ENCODE measurements at places on chromosomes 1 and 21. TPM values are rescaled to one million over a fixed set of nuclear protein-coding genes. Genes with fewer than 3 reads are reported as not detected.

- DNase-seq, result no peak
Measured at GRCh38 chr1:39294531-39294930, 90.0 kb downstream of the MACF1 start.

DNA sequence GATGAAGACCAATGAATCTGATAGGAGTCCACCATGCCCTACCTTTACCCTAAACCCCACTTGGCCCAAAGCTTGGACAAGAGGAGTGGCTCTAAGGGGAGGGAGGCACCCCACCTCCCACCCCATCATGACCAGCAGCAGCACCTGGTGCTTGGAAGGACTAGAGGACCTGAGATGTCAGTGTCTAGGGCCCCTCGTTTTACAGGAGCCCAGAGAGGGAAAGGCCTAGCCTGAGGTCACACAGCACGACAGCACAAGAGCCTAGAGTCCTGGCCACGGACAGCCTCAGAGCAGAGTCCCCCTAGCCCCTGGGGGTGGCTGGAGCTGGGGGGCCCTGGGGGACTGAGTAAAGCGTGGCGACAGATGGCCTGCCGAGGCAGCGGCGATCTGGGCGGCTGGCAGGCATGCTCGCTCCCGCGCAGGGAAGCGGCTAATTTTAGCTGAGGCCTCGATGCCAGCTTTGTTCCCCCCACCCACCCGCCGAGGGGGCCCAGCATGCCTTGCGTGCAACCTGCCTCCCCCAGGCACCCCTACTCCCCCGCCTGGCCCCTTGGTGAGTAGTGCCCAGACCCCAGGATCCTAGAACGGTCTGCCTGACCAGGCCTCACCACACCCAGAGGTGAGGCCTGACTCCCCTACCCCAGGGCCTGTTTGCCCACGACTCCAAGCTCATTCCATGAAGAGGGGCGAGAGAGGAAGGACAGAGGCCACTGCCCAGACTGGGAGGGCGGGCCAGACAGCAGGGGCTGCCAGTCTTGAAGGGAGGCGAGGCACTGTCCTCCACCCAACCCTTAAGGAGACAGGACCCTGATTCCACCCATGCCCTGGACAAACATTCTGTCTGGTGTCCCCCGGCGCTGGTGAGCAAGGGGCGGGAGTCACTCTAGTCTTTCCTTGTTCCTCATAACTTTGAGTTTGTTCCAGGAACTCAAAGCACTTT, 39.0 kb downstream of the AHDC1 start:
- DNase-seq, result no peak

DNA sequence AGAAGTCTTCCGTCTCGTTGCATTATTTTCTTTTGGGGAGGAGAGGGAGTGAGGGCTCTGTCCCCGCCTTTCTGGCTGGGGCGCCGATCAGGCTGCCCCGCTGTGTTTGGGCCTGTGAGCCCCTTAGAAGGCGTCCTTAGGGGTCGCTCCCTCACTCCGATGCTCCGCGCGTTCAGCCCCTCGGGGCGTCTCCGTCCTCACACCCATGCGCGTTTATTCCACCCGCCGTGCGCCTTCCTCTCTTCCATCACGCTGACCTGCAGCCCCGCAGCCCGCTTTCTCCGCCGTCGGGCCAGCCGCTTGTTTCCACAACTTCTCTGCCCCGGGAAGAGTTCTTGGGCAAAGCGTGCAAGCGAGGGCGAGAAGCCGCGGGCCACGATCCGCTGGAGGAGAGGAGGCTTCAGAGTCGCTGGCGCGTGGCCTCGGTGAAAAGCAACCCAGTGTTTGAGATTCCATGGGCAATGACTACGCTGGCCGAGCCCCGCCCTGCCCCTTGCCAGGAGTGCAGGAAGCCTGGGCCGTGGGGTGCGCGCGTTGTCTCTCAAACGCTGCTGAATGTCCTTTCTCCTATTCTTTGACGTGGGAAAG, 27.7 kb downstream of the TRIM11 start:
- DNase-seq, result no peak

GRCh38 chr1:158961178-158961577, 29.8 kb downstream of the PYHIN1 start:
- DNase-seq, result no peak

- DNase-seq, result no peak
Measured at GRCh38 chr1:208065862-208066261, 154.9 kb upstream of the CD34 start.

DNA sequence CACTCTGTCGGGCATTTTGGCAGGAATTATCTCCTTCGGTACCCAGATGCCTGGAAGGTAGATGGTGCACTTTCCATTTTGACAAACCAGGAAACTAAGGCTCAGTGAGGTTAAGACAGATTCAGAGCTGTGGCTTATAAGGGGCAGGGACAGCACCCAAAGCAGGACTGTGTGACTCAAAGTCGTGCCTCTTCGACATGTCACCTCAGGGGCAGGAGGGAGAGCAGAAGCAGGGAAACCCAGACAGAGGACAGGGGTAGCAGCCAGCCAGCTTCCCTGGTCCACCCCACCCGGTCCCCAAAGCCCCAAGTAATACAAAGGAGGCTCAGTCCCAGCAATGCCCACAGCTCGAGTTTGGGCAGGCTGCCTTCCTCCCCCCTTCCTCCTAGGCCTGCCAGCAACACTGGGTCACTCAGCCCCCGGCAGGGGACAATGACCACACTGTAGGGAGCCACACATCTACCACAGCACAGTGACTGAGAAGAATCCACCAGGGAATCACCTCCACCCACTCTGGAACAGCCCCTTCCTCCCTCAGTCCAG, 2.5 kb downstream of the RHOC start:
- DNase-seq, result no peak

GRCh38 chr1:40646315-40646714, 19.2 kb downstream of the RIMS3 start:
- no peak for DNase-seq

GRCh38 chr1:89974256-89974655, 20.7 kb upstream of the ZNF326 start:
- no peak for DNase-seq

GRCh38 chr1:169834869-169835268, 40.2 kb upstream of the METTL18 start:
- no peak for DNase-seq

GRCh38 chr1:56390232-56390867, 189.0 kb downstream of the PLPP3 start:
- DNase-seq, result no peak

DNA sequence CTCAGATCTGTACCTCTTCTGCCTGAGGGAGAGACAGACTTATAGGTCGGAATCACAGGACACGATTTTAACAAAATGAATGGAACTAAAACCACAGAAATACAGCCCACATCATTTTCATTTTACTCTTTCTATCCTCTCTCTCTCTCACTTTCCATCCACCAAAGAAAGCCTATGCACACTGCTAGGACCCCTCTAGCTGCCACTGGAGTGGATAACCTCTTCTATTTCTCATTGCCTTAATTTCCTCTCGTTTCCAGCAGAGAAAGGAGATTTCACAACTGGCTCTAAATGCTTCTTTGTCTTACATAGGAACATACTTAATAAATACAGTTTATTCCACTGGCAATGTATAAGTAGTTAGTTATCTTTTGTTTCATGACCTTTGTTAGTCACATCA, 867.8 kb upstream of the ADGRL4 start:
- no peak for DNase-seq

DNA sequence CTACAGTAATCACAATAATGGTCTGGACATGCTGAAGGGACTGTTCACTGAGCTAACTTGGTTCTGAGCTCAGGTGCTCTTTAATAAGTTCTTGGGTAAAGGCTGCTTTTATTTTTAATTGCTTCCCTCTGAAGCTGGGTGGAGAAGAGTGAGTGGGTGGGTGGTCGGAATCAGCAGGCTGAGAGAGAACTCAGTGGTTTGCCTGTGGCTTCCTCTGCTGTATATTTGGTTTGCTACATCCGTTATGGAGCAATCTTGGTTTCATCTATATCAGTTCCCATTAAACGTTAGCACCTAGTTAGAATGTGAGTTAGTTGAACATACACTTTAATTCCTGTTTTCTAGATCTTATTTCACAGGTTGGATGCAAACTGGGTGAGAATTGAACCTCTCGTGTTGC, 23.3 kb downstream of the CNIH4 start:
- DNase-seq, result peak; percentile 62

GRCh38 chr1:211155040-211155439, 21.1 kb upstream of the KCNH1 start:
- DNase-seq, result no peak

DNA sequence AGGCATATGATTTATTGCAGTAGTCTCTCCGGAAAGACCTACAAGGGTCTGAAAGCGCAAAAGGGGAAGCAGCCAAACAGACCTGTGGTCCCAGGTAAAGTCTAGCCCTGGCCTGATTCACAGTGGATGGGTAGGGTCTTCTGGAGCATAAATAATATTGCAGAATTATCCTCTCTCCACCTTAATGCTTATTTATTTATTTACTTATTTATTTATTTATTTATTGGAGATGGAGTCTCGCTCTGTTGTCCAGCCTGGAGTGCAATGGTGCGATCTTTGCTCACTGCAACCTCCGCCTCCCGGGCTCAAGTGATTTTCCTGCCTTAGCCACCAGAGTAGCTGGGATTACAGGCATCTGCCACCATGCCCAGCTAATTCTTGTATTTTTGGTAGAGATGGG, 11.8 kb upstream of the KLHDC8A start:
- DNase-seq, result no peak

DNA sequence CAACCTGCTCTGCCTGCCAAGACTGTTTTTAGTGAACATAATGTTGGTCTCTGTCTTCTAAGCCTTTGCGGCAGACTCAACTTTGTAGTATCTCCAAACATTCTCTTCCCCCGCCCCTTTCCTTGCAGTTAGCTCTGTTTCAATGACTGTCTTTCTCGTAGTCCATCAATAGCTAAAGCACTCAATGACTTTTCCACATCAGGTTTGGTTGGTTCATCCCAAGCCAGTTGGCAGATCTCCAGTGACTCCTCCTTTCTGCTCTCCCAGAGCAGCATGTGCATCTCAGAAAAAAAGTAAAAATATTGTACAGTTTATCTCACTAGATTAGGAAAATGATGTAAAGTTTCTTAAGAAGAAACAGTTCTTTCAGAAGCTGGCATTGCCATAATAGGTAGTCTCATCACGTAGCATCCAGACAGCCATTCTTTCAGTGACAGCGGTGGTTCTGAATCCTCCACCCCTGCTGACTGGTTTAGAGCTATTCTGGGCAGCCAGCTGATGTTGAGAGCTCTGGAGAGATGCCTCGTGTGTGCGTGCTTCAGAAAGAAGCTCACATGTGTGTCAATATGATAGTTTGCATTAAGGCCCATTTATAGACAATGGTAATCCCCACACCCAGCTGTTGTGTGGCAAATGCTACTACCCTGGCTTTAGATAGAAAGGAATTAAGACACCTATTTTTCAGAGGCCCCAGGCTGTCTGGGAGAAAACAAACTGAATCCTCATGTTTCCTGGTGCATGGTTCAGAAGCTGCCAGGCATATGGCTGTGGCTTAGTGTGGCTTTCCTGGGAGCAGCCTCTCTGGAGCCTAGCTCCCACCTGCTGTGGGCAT, 53.2 kb downstream of the CNN3 start:
- no peak for DNase-seq

DNA sequence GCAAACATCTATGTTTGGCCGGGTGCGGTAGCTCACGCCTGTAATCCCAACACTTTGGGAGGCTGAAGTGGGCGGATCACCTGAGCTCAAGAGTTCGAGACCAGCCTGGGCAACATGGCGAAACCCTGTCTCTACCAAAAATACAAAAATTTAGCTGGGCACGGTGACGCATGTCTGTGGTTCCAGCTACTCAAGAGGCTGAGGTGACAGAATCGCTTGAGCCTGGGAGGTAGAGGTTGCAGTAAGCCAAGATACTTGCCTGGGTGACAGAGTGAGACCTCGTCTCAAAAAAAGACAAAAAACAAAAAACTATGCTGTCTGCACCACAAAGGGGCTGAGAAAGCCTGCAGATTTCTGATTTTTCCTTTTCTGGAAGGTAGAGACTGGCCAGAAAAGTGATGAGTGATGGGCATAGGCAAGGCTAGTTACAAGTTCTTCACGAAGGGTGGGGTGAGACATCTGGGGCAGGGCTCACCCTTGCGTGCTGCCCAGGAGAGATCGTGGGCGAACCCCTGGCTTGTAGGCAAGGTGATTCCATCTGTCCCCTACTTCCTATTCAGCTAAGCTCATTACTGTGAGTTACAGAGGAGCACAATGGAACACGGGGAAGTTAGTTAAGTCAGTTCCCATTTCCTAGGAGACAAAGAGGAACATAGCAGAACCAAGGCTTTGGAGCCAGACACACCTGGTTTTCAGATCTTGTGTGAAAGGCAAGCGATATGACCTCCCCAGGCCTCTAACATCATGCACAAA, 3.2 kb downstream of the SLC2A1 start:
- no peak for DNase-seq

- DNase-seq, result no peak
Measured at GRCh38 chr1:53398091-53398490, 61.1 kb upstream of the DMRTB1 start.

DNA sequence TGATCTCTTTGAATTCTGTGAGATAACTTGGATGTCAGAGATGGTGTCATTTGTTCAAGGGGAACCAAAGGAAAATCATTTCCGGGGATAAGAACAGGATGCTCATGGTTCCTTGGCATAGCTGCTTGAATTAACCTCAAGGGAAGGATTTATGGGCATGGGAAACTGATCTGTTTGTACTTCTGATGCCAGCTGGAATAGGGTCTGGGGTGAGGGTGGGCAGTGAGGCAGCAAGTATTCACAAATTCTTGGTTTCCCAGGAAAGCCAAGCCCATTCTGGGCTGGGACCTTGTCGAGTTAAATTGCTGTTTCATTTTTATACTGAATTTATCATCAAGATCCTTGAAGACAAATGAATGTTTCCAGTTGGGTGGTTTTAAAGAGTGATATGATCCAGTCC, 14.1 kb downstream of the INTS3 start:
- DNase-seq, result no peak

DNA sequence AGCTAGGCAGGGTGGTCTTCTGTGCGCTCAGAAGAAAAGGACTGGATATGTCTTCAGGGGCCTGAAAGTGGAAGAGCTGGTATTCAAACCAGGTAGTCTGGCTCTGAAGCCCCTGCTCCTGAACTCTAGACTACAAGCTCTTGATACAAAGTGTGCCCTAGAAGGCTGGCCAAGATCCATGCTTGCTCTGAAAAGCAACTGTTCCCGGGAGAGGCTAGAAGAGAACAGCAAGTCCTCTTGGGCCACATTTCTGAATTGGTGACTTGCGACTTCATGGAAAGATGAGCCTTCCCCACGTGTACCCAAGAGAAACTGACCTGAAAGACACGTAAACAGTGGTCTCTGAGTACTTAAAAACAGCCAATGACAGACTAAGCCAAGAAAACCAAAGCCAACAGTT, 123.3 kb upstream of the GRIK3 start:
- DNase-seq, result no peak

Gene SPATA21
- not detected for total RNA-seq

Gene RHOU
- 0.27 TPM for total RNA-seq

Gene C1QA
- total RNA-seq, result 0.66 TPM

Gene RGS1
- 1.7 TPM for total RNA-seq

Gene SMCP
- not detected for total RNA-seq

Gene TAS1R2
- not detected for total RNA-seq

Gene S100A11
- total RNA-seq, result 95.4 TPM

Gene GPR25
- not detected for total RNA-seq

Gene TNNT2
- not detected for total RNA-seq

Gene HRNR
- total RNA-seq, result not detected

Gene CHIT1
- 0.75 TPM for total RNA-seq

Gene DDR2
- 0.21 TPM for total RNA-seq

Gene ZNF683
- total RNA-seq, result 2.4 TPM

Gene CD164L2
- total RNA-seq, result not detected

Measured in naive thymus-derived CD8-positive, alpha-beta T cell (primary cell).